ENCODE measurements at places on chromosomes 5 and 9.

DNA sequence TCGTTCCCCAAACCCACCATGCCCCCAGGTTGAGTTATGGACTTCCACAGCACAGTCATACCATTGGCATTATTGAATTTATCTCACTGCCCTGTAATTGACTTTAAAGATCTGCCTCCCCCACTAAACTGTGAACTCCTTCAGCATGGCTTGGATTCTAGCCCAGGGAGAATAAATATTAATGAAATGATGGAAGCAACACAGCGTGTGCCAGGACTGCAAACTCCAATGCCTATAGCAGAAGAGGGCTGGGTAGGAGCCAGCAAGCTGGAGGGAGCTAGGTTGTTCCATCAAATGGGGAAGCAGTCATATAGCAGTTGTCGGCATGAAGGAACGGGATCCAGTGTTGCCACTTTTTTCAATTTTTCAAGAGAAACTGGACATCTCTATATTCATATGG is 69.0 kb upstream of the MSX2 start:
- no peak for DNase-seq

DNA sequence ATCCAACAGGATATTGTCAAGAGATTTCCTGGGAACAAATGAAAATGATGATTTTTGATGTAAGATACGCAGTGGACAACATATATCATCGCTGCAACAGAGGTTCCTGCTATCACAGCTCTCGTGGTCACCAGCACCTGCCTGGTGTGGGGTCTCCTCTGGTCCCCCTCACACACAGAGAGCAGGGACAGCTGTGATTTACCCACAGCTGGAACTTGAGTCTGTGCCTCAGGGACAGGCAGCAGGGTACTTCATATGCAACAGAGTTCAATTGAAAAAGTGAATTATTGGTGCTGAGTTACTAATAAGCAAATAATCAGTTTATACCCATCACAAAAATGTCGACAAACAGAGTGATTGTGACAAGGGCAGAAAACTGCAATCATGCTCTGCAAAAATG is 93.4 kb downstream of the LMX1B start:
- DNase-seq = no peak

GRCh38 chr9:33820231-33820745 is 3.3 kb downstream of the UBE2R2 start:
- no peak for DNase-seq

GRCh38 chr5:148746826-148747535 is 79.4 kb upstream of the ADRB2 start:
- DNase-seq = no peak

GRCh38 chr9:30534455-30534854 is 1850.0 kb upstream of the ACO1 start:
- DNase-seq = no peak

- DNase-seq = no peak
Measured at GRCh38 chr9:79567671-79568098, 4.1 kb upstream of the TLE4 start.

GRCh38 chr5:41695920-41696582 is 174.2 kb downstream of the OXCT1 start:
- DNase-seq = peak; percentile 15

GRCh38 chr5:138793575-138793974 is 40.4 kb downstream of the CTNNA1 start:
- no peak for DNase-seq

- DNase-seq = no peak
Measured at GRCh38 chr5:155368490-155368889, 354.9 kb downstream of the KIF4B start.

GRCh38 chr5:74243634-74244033 is 396.9 kb downstream of the ENC1 start:
- no peak for DNase-seq

DNA sequence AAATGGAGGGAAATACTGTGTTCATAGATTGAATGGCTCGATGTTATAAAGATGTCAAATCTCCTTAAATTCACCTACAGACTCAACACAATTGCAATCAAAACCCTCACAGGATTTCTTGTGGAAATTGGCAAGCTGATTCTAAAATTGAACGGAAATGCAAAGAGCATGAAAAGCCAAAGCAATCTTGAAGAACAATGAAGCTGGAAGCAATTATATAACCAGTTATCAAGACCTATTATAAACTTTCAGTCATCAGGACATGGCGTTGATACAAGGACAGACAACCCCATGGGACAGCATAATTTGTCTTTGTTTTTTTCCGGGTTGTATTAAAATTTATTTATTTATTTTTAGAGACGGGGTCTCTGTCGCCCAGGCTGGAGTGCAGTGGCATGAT is 53.5 kb upstream of the OTULINL start:
- no peak for DNase-seq

GRCh38 chr5:22058620-22059019 is 794.5 kb downstream of the CDH12 start:
- no peak for DNase-seq

- DNase-seq = peak; percentile 16
Measured at GRCh38 chr9:21455320-21455719, 15.1 kb downstream of the IFNA1 start.

GRCh38 chr5:14716755-14717752 is 52.5 kb downstream of the OTULIN start:
- DNase-seq = no peak

DNA sequence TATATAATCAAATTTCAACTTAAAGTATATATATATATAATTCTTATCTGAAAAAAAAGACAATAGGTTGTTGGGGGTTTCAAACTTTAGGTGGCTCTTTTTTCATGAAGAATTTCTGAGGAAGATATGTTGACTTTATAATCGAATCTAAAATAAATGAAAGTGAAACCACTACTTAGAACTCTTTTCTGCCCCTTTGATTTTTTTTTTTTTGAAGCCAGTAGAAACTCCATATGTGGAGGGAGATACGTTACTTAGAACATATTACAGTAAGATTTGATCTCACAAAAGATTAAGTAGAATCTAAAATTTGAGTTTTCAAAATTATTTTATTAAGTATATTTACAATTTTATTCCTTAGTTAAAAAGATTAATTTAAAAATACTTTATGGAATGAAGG is 96.9 kb downstream of the ATG10 start:
- no peak for DNase-seq

GRCh38 chr9:95088421-95089161 is 228.9 kb downstream of the FANCC start:
- no peak for DNase-seq

DNA sequence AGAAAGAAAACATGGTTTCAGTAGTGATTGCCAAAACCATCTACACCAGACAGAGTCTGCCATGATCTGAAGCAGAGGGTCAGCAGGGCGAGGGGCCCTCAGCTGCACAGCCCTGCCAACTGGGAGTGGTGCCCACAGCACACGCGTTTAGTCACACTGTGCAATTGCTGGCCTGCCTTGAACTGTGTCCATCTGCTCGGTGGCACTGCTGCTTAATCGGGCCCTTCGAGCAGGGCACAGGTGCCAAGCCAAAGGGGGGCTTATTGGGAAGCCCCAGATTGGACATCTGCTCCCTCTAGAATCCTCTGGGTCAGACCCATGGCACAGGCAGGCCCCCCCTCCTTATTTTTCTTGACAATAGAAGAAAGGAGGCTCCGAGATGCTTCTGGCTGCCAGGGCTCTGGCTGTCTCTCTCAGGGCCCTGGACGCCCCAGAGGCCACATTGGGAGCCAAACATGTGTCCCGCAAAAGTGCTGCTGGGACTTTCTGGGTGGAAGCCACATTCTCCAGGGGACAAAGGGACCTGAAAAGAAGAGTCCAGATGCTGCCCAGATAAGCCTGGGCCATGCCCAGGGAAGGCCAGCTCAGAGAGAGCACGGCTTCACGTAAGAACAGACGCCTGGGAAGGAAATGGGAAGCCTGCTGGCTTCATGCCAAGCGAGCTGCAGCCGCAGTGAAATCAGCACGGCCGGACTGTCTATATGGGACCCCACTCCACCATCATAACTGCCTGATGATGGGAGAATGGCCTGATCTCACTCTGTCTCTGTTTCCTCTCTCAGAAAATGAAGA is 349.2 kb downstream of the GADD45G start:
- DNase-seq = no peak

DNA sequence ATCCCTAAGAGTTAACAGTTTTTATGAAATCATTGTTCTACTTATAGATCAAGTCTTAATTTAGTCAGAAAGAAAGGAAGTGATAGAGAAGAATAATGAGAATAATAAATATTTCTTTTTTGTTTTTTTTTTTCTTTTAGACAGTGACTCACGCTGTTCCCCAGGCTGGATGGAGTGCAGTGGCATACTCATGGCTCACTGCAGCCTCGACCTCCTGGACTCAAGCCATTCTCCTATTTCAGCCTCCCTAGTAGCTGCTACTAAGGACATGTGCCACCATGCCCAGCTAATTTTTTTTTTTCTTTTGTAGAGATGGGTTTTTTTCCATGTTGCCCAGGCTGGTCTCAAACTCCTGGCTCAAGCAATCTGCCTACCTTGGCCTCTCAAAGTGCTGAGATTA is 11.0 kb downstream of the IFNA21 start:
- no peak for DNase-seq

GRCh38 chr9:117526674-117527073 is 111.8 kb upstream of the ASTN2 start:
- DNase-seq = no peak

- no peak for DNase-seq
Measured at GRCh38 chr5:2371419-2371710, 380.1 kb downstream of the IRX2 start.

GRCh38 chr5:317086-317811 is 4.3 kb upstream of the AHRR start:
- peak; percentile 70 for DNase-seq

GRCh38 chr5:7881816-7882215 is 12.9 kb downstream of the MTRR start:
- no peak for DNase-seq

DNA sequence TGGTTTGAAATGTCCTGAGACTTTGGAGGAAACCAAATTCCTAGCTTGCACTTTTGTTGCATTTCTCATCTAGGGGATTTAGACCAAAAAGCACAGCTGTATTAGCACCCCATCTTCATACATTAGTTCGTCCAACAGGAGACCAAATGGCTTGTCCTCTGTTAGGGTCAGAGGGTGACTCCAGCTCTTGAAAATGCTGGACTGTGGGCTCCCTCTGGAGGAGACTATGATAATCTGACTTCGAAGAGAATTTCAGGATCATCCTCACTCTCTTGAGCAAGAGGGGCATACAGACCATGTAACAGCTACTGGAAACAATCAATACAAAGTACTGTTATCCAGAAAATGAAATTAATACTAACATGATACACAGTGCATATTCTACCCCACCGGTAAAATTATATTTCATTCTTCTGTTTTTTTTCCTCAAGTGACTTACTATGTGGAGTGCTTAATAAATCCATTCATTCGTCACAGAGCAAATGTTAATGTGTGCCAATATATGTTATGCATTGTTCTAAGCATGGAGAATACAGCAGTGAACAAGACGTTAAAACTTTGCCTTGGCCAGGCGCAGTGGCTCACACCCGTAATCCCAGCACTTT is 63.7 kb upstream of the PPP2CA start:
- DNase-seq = peak; percentile 56

DNA sequence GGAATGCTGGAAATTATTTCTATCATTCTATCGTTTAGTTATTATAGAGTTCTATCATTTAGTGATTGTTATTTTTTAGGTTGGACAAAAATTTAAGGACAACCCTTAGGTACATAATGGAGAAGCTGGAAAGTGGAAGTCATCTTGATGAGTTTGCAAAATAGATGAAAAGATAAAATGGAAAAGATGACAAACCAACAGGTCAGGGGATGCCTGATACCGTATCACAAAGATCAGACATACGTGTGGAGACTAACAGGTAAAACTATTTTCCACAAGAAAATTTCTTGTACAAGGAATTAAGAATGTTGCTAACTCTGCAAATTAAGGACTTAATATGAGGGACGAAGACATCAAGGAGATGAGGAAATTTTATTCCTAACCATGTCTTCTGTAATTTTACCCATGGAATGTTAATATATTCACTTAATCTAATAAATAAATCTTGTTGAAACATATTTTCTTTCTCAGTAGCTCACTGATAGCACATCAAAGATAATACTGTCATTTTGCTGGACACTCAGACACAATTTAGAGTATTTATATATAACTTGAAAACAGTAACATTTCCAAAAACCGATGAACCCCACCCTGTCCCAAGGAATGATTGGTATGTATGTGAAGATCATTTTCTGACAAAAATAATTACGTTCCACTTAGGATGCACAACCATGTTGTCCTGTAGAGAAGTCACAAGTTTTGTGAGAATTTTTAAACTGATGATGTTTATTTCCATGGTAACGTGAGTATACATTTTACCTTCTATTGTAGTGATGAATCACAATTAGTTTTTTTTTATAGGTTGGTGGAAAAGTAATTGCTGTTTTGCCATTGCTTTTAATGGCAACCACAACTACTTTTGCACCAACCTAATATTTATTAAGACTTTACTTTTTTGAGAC is 2.6 kb downstream of the LURAP1L start:
- DNase-seq = no peak

GRCh38 chr5:145443366-145443765 is 391.8 kb downstream of the PRELID2 start:
- DNase-seq = no peak

GRCh38 chr5:124104821-124105220 is 592.8 kb downstream of the CSNK1G3 start:
- DNase-seq = no peak

GRCh38 chr9:96258967-96259366 is 43.0 kb downstream of the HSD17B3 start:
- DNase-seq = no peak

DNA sequence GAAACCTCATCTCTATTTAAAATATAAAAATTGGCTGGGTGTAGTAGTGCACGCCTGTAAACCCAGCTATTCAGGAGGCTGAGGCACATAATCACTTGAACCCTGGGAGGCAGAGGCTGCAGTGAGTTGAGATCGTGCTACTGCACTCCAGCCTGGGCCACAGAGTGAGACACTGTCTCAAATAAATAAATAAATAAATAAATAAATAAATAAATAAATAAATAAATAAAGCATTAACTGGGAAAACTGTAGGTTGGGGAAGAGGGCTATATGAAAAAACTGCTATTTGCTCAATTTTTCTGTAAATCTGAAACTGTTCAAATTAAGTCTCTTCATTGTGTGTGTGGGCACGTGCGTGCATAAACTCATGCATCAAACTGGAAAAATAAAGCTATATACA is 59.9 kb upstream of the RAPGEF6 start:
- no peak for DNase-seq

- peak; percentile 15 for DNase-seq
Measured at GRCh38 chr9:19922476-19923118, 133.8 kb upstream of the SLC24A2 start.

GRCh38 chr9:102534031-102534430 is 461.1 kb upstream of the CYLC2 start:
- no peak for DNase-seq

DNA sequence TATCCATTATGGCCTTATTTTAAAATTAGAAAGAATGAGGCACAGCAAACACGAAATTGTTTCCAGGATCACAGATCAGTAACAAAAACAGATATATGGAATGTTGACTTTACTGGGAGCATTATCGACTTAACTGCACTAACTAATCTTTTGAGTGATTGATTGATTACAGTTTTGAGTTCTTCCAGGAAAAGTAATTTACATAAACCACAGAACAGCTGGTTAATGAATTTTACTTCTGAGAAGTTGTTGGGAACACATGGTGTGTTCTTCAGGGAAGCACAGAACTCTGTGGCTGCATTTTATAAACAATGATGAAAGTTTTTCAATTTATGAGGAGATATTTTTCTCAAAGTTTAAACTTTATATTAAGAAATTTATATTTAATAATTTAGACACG is 802.4 kb upstream of the ACO1 start:
- DNase-seq = no peak

Measured in activated CD4-positive, alpha-beta T cell treated with anti-CD3 and anti-CD28 coated beads, Interleukin-10, Interleukin-2, amounts not matched to agents 100 ng/mL and 50 ng/mL, durations not matched to agents 16 hours and 8 hours (primary cell).